Activated T-cell treated with anti-CD3 and anti-CD28 coated beads, Interleukin-2, amount 50 U/mL, for 72 hours (primary cell): ENCODE measurements at places on chromosomes 1 and 21. TPM values are rescaled to one million over a fixed set of nuclear protein-coding genes. Genes with fewer than 3 reads are reported as not detected.

NBPF10 gene
- 2.5 TPM for total RNA-seq

WNT9A gene
- total RNA-seq = 0.28 TPM

KCNAB2 gene
- total RNA-seq = 210 TPM

TMEM82 gene
- total RNA-seq = not detected

MCOLN3 gene
- total RNA-seq = 0.91 TPM

OR2L13 gene
- 0.24 TPM for total RNA-seq

C1QC gene
- not detected for total RNA-seq
